Left kidney (tissue), 8 donors: ENCODE measurements at places on chromosomes 4 and X.
A peak's percentile ranks its signal among the peaks of the same experiment; 100 is the strongest.

DNA sequence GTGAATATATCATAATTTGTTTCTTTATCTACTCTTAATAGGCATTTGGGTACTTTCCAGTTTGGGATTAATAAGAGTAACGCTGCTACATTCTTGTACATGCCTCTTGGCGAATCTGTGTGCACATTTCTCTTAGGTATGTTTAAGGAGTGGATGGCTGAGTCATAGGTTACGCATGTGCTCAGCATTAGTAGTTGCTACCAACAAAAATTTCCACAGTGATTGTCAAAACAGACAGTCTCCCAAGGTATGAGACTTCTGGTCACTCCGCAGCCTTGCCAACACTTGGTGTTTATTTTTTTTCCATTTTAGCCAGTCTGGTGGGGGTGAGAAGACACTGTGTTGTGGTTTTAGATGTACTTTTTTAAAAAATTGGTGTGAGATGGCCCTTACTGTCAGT lies 44.6 kb downstream of the FGFBP1 start:
- no peak for DNase-seq

DNA sequence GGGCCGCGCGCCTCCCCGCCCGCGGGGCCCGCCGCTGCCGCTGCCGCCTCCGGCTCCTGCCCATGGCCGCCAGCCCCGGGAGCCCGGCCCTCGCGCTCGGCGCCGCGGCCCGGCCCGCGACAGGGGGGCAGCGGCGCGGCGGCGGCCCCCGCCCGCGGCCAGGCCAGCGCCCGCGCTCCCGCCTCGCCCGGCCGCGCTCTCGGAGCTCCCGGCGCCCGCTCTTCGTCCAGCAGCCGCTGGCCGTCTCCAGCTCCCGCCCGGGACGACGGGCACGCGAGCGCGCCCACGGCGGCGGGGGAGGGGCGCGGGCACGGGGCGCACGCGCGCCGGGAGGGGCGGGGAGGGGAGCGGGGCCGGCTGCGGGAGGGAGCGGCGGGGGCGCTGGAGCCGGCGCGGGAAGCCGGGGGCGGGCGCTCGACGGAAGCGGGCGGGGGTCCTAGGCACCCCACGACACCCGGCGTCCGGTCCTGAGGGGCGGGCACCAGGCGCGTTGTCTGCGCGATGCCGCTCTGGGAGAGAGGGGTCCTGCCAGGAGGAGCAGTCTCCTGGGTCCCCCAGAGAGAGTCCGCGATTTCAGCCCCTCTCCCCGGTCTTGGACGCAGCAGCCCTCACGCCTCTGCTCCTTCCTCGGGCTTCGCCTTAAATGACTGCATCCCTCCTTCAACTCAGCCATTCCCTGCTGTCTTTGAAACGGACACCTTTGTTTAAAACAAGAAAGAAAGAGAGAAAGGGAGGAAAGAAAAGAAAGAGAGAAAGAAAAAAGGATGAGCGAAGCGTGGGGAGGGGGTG lies 490 bp upstream of the PDZD4 start:
- no peak for DNase-seq

DNA sequence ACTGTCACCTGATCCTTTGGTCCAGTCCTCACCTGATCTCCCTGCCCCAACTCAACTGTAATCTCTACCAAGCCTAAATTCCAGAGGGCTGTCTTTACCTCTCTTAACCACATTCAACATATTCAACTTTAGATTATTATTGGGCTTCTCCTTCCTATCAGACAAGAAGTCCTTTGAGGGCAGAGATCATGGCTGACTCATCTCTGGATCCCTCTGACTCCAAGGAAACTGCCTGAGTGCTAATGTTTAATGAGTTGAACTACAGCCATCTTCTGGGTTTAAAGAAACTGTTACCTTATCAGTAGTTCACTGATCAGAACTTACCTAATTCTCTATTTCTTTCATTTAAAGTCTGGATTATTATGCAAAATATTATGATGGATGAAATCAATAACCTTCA lies 135.7 kb downstream of the GPC3 start:
- DNase-seq = no peak

DNA sequence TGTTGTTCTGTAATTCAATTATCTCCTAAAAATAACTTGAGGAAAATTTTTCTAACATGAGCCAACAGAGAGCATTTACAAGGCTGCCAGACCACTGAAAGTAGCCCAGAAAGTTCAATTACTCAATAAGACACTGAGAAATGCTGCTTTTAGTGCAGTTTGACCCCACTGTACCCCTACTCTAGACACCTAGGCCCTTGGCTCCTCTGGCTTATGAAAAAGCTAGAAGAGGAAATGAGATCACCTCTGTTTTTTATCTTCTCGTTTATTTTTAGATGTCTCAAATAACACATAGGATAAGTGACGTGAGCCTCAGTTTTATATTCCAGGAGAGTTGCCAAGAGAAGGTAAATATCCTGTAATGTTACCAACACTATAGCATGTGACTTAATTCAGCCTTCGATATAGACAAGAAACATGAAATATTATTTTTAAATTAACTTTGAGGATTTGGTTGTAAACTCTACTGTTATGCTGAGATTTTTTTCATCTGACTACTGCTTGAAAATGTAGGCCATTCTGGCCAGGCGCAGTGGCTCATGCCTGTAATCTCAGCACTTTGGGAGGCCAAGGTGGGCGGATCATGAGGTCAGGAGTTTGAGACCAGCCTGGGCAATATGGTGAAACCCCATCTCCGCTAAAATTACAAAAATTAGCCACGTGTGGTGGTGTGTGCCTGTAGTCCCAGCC lies 24.4 kb downstream of the TNIP3 start:
- no peak for DNase-seq

DNA sequence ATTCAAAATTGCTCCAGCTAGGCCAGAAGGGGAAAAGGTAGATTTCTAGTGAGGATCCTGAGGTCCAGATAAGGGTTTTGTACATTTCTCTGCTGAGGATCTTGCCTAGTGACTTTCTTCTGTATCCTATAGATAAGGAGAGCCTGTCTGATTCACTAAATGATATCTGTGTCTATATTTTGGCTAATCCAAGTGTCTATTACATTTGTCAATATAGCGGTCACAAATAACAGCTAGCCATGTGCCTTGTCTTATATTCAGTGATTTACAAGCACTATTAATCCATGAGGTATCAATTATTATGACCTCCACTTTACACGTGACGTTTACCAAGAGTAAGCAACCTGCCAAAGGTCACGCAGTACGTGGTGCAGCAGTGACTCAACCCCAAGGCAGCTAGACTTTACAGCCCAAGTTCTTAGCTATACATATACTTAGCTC lies 41.6 kb downstream of the TMEM165 start:
- no peak for DNase-seq

GRCh38 chr4:22514001-22514400 lies 1.9 kb downstream of the ADGRA3 start:
- no peak for DNase-seq

- DNase-seq = no peak
Measured at GRCh38 chrX:86028681-86029080, 18.7 kb downstream of the CHM start.

- no peak for DNase-seq
Measured at GRCh38 chr4:172095161-172095560, 282.0 kb downstream of the GALNTL6 start.

DNA sequence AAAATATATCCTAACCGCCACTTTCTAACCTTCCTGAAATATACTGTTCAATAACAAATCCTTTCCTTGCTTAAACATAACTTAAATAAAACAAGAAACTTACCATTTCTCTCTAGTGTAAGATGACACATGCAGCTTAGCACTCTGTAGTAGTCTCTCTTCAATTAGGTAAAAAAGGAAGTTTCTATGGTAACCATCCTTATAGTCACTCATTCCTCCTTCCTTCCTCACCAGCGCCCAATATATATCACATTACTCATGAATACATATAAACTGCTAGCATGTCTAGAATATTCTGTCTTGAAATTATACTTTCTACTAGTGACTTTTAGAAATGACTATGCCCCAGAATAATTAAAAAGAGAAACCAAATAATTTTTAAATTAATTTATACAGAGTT lies 112.2 kb downstream of the SNCA start:
- no peak for DNase-seq

GRCh38 chr4:166277853-166278252 lies 404.8 kb downstream of the TLL1 start:
- DNase-seq = no peak

DNA sequence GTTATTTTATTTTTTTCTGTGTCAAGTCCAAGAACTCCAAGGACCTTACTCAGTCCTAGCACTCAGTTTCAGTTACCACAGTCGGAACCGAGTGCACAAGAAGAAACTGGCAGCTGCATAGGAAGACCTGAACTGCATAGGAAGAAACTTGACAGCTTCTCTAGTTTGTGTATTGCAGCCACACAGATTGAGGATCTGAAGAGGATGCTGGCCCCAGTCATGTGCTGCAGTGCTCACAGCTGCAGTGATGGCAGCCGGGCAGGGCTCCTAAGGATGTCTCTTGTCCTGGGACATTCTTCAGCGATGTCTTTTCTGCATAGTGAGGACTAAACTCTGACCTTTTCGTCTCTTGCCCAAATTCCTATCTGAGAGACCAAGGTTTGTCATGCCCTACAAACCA lies 261.2 kb downstream of the STIM2 start:
- no peak for DNase-seq

DNA sequence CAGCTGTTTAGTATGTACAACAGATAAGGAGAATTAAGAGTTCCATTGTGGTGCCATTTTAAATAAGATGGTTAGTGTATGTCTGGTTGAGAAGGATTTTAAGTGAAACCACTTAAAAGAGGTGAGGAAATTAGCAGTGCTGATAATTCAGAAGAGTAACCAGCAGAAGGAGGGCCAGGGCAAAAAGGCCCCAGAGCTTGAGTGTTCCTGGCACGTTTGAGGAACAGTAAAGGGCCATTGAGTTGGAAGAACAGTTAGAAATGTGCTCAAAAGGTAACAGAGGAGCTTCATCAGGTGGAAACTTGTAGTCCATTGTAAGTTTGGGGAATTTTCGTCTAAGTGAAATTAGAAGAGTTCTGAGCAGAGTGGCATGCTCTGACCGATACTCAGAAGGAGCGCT lies 606.2 kb upstream of the ZFP42 start:
- DNase-seq = no peak

GRCh38 chr4:73341454-73341853 lies 62.6 kb upstream of the ALB start:
- peak; percentile 26 for DNase-seq

GRCh38 chr4:129387666-129388065 lies 291.7 kb downstream of the C4orf33 start:
- no peak for DNase-seq

DNA sequence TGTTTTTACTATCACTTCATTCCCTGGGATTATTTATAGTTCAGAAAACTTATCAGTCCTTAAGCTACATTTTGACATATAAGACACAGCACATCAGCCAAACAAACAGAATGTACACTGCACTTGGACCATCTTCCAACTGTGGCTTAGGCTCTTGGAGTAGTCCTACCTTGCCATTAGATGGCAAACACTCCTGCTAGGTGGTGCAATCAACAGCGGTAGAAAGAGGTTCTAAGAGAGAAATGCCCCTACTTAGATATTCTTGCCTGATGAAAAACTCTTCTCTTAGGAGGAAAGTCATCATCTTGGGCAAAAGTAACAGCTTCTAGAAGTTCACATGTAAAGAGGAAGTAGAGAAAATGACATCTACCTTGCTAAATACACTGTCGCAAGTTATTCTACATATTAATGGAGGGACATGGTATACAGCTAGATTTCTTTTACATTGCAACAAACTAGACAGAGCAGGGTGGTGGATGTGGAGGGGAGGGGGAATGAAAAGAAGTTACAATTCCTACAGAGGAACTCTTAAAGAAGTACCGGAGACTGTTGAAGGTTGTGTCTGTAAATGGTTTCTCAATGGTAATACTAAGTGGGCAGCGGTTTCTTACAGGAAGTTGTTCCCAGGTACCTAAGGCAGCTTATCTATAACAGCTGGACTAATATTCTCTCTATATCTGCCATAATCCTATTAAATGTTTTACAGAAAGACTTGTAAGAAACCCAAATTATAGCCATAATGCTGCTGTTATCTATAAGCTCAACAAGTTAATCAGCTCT lies 8.1 kb upstream of the STPG2 start:
- no peak for DNase-seq

DNA sequence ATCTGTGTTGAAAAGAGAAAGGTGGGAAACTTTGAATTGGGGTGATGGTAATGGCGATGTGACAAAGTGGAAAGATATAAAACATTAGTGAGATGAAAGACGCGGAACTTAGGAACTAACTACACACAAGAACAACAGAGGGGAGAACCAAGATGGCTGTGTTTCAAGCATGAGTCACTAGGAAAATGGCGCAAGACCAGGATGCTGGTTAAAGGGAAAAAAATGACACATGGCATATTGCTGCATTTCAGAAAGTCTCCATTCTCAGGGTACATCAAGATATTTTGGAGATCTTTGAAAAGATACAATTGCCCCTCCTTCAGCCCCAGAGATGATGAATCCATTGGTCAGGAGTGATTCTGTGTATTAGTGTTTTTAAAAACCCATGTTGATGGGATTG lies 164.4 kb downstream of the FBXO8 start:
- no peak for DNase-seq

GRCh38 chr4:94507708-94508107 lies 56.0 kb downstream of the PDLIM5 start:
- DNase-seq = no peak

- no peak for DNase-seq
Measured at GRCh38 chr4:17327591-17327990, 184.3 kb downstream of the QDPR start.

DNA sequence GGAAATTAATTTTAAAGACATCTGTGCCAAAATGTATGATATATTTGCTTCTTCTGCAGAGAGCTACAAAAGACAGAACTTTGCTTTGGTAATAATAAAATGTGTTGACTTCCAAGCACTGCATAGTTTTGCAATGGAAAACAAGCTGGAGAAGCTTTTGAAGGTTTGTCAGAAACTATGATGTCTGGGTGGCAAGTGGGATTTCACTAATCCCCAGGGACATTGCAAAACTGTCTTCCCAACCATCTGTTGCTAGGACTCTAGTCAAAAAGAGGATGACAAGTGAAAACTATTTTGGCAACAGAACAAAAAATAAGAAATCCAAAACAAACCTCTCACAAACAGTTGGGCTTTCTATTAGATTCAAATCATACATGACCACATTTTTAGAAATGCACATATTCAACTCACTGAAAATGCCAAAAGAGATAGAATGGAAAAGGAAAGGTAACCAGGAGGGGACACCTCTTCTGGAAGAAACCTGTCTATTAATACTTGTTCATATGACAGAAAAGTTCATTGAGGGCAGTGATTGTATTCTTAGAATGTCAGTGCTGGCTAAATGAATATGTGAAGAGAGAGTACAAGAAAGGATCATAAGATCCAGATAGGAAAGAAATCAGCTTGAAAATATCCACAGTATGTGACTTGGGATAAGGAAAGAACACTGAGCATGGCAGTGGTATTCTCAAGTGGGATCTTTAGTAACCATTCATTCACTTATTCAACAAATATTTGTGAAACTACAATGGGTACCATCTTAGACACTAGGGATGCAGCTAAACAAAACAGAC lies 228.0 kb downstream of the RASL11B start:
- DNase-seq = no peak
